T-helper 1 cell (primary cell): ENCODE measurements at places on chromosomes 7 and 10.
A peak's percentile ranks its signal among the peaks of the same experiment; 100 is the strongest.

DNA sequence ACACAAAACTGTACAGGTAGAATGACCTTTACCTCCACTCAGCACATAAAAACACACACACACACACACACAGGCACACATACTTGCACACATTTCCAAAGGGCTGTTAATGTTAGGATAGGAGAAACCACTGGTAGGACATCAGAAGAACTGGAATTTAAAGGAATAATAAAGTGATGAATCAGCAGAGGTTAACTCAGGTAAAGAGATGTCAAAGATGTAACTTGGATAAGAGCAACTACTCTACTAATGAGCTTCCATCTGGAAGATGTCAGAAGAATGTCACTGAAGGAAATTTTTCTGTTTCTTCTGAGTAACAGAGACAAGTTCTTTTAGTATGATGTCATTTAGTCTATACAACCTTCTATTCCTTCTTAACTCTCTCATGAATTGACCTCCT, 26.4 kb upstream of the GPR37 start:
- no peak for DNase-seq

DNA sequence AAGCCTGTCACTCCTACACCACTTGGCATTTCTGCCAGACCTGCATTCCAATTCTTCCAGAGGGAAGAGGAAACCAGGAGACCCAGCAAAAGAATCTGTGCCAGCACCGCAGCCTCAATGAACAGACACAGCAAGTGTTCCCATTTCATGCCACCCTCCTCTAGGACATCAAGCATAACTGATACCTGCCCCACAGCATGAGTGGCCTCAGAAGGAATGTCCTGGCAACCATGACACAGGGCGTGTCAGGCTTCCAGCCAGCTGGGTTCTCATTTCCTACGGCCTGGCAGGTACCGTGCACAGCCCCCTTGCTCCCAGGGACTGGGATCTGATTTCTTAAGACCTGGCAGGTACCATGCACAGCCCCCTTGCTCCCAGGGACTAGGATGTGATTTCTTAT, 7.8 kb downstream of the MAD1L1 start:
- DNase-seq: no peak

- DNase-seq: peak; percentile 80
Observed at GRCh38 chr10:114492351-114493037, 88.2 kb upstream of the AFAP1L2 start.

- no peak for DNase-seq
Observed at GRCh38 chr10:8726084-8726778, 671.7 kb downstream of the GATA3 start.

- no peak for DNase-seq
Observed at GRCh38 chr7:32058002-32058401, 12.2 kb downstream of the PDE1C start.

DNA sequence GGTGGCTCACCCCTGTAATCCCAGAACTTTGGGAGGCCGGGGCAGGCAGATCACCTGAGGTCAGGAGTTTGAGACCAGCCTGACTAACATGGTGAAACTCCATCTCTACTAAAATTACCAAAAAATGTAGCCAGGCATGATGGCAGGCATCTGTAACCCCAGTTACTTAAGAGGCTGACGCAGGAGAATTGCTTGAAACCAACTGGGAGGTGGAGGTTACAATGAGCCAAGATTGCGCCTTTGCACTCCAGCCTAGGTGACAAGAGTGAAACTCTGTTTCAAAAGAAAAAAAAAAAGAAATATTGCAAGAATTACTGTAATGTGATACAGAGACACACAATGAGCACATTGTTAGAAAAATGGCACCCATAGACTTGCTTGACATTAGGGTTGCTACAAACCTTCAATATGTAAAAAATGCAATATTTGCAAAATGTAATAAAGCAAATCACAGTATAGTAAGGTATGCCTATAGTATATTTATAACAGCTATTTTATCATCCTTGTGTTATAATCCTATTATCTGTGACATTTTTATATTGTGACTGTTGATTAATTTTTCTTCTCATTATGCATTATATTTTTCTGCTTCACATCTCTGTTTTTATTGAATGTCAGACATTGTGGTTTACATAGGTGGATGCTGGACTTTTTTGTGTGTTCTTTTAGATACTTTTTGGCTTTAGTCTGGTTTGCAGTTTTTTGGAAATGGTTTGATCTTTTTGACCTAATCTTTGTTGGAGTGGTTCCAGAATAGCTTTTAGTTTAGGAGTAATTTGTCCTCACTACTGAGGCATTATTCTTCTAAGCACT, 55.4 kb upstream of the HELLS start:
- no peak for DNase-seq

DNA sequence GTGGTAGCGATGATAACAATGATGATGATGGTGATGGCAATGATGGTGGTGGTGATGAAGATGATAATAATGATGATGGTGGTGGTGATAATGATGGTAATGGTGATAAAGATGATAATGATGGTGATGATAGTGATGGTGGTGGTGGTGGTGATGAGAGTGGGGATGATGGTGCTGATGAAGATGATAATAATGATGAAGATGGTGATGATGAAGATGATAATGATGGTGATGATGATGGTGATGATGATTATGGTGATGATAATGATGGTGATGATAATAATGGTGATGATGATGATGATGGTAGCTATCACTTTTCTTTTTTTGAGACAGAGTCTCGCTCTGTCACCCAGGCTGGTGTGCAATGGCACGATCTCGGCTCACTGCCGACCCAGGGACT, 144.5 kb upstream of the PCBD1 start:
- DNase-seq: no peak

DNA sequence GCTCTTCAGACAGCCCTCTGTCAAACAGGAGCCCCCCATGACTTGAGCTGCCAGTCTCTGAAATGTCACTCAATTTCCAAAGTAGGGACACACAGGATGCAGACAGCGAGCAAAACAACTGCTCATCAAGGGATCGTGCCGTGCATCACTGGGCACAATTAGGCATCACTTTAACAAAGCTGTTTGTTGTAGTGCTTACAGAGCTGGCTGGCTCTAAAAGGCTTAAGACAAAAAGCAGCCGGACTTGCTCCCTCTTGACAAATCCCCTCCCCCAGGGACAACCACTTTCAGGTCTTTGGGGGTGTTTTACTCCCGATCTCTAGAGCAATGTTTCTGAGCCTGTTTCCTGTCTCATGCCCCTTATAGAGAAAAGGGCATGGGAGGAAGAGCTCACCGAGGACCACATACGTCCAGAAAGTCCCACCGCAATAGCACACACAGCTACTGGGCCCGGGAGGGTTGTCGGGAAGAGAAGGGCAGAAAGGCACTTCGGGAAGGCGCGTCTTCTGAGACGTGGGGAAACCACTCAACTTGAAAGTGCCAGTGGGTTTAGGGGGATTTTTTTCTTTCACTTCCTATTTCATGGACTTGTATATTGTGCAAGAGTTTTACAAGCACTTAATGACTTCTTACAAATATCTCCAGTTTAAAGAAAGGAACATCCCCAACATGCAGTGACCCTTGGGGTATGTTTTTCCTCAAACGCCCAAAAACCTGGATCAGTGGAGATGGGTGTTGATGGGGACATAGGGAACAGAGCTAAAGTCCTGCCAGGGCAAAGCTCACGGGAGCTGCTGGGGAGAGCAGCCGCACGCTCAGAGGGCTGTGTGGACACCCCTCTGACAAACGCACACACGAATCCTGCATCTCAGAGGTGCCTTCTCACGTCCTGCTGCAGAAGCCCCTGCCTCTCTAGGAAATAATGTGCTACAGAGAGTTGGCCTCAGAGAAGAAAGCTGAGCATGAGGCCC, 27.1 kb downstream of the LRRC20 start:
- DNase-seq: no peak
